Cardiac septum (tissue), 1 donor: ENCODE measurements at places on chromosomes 2 and 18. TPM values are rescaled to one million over a fixed set of nuclear protein-coding genes. Genes with fewer than 3 reads are reported as not detected.

DNA sequence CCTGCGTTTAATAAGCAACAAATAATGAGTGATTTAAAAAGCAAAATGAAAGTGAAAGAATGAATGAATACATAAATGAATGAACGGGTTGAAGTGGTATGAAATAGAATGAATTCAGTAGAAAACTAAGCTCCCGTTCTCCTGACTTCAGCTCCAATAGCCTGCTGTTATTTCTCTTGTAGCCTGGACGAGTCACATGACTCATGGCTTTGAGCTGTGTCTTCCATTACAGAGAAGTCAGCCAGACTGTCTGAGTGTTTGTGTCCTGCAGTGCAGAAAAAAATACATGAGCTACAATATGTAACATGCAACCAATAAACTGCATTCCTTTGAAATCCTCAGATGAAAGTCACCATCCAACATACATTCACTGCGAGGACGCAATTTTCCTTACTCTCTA lies 21.2 kb downstream of the SCG2 start:
- no peak for DNase-seq

GRCh38 chr2:96815326-96816126 lies 542 bp upstream of the CNNM3 start:
- DNase-seq = no peak

DNA sequence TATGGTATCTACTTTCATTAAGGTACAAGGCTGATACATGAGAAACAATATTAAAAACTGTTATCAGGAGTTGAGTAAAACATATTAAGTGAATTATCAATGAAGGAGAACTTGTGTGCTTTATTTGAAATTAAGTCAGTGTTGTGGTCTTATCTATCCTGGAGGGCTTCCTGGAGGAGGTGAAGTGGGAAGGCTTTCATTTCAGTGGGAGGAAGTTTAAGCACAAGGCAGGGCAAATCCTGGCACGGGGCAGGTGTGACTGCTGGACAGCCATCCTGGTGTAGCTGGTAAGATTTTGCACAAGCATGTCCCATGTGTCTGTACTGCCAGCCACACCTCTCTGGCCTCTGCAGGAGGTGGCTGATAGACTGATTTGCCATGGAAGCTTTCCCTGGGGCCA lies 159.7 kb upstream of the SKOR2 start:
- no peak for DNase-seq

- no peak for DNase-seq
These were observed 89.0 kb upstream of the CDC42EP3 start for GRCh38 chr2:37760471-37760870.

GRCh38 chr2:24620936-24621335 lies 129.9 kb downstream of the NCOA1 start:
- no peak for DNase-seq

DNA sequence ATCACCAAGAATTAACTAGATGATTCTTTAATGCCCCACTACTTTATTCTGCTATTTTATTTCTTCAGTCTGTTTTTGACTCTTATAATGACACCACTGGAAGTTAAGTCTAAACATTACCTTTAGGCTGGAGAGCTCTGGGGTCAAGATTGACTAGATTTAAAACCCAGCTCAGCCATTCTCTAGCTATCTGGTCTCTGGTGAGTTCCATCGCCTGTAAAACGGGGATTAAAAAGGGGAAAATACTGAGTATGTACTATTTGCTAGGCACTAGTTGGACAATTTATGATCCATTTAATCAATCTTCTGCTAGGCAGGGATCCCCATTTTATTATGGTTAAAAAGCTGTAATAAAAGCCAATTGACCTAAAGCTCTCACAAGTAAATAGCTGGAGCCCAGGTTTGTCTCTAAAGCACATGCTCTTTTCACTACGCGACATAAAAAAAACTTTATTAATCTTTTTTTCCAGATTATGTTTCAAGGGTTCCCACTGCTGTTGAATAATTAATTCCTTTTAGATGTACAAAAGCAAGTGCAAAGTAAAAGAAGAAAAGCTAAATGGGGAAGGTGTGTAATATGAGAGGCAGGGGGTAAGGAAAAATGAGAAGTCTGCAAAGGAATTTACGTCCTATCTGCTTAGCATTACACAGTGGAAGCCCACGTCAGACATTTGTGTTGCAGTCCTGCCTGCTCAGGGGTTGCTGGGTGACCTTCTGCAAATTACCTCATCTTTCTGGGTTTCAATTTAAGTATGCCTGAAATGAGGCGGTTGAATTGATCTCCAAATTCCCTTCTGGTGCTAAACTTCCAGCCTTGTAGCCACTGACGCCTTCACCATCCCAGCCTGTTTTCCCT lies 918 bp upstream of the NABP1 start:
- peak; percentile 75 for DNase-seq

- DNase-seq = no peak
These were observed 787 bp downstream of the ERBB4 start for GRCh38 chr2:212537726-212538304.

DNA sequence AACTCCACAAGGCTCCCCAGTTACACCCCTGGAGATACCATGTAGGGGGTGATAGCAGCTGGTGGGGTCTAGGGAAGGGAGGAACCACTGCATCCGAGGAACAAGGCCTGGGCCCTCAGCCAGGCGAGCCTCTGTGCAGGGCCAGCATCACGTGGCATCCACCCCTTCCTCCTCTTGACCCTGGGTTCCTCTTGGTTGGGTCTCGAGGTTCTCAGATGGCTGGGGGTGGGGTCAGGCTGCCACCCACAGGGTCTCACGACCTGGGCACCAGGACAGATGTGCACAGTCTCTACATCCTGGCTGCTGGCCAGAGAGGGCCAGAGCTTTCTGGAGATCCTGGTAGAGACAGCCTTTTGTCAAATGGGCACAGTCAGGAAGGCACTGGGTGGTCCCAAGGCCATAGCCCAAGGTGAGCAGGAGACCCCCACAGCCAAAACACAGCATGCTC lies 10.4 kb downstream of the HS6ST1 start:
- no peak for DNase-seq

GRCh38 chr18:63562284-63562683 lies 20.1 kb downstream of the SERPINB12 start:
- no peak for DNase-seq

GRCh38 chr2:152453129-152453911 lies 118.3 kb downstream of the FMNL2 start:
- no peak for DNase-seq

DNA sequence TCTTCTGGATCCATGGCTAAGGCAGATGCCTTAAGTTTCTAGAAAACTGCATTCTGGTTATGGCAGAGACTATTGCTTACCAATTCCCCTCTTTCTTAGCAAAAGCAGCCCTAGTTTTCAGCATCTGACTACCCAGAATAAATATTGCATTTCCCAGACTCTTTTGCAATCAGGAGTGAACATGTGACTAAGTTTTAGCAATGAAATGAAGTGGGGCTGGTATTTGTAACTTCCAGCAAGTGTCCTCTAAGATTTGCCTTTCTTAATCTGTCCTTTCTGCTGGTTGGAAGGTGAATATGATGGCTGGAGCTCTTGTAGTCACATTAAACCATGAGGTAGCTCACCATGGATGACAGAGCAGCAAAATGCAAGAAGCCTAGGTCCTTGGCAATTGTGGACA lies 132.9 kb upstream of the PKDCC start:
- no peak for DNase-seq

GRCh38 chr2:142983174-142983573 lies 105.7 kb downstream of the KYNU start:
- DNase-seq = no peak

- no peak for DNase-seq
These were observed 44.3 kb downstream of the AQP4 start for GRCh38 chr18:26821181-26821580.

- DNase-seq = no peak
These were observed 328 bp upstream of the INHBB start for GRCh38 chr2:120345608-120346007.

DNA sequence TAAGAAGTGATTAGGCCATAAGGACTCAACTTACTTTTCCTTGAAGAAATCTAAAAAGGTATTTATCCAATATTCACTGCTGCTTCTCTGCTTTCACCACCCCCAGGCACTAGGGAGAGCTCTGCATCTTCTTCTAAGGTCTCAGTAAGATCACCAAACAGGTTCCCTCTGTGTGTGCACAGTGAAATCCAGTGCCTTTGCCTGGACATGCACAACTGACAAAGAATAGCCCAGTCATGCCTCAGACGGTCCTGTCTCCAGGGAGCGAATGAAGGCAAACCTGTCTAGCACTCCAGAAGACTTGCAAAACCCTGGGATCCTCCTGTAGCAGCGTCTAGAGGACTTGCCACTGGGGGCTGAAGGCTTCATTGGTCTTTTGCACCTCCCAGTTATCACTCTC lies 344.5 kb upstream of the LRATD1 start:
- DNase-seq = no peak

DNA sequence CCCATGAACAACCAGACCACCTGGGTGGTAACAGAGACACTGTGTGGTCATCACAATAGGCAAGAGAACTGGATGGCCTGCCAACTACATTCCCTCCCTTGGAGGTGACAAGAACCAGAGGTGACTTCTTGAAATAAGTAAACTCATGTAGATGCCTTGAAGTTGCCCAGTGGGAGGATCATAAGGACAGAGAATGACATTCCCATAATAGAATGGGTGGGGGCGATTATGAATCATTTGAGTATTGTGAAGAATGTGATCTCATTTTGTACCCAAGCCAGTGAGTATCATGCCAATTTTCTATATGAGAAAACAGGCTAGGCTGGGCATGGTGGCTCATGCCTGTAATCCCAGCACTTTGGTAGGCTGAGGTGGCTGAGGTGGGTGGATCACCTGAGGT lies 211.4 kb upstream of the GYPC start:
- DNase-seq = no peak

GRCh38 chr2:137857881-137858280 lies 106.4 kb upstream of the HNMT start:
- no peak for DNase-seq

DNA sequence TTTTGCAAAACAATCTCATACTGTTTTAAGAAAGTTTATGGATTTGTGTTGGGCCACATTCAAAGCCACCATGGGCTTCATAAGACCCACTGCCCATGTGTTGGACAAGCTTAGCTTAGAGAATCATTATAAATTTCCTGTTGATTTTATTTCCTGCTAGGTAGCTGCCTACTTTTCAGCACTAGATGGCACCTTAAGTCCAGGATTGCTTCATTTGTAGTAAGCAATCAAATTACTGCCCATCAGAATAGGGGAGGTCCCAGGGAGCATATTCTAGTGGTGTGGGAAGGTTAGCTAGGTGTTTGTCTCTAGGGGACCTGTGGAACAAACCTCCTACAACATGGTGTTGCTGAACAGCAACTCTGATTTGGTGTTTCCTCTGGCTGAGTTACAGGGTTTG lies 11.0 kb upstream of the DCDC2C start:
- no peak for DNase-seq

DNA sequence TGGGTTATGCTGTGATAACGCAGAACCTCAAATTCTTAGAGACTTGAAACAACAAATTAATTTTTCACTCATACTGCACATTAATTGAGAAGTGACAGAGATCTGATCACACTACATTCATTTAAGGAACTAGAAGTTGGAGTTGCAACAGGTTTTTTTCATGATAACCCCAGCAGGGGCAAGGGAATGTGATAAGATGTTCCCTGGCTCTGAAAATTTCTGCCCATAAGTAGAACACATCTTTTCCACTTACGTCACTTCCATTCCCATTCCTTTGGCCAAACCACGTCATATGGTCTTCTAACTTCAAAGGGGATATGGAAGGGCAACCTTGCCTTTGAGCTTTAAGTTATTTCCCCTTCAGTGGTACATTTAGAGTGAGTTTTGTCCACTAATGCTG lies 29.7 kb upstream of the PSME4 start:
- no peak for DNase-seq

- no peak for DNase-seq
These were observed 37.9 kb downstream of the METTL21A start for GRCh38 chr2:207587305-207587704.

GRCh38 chr2:66748939-66749338 lies 314.0 kb downstream of the MEIS1 start:
- no peak for DNase-seq

DNA sequence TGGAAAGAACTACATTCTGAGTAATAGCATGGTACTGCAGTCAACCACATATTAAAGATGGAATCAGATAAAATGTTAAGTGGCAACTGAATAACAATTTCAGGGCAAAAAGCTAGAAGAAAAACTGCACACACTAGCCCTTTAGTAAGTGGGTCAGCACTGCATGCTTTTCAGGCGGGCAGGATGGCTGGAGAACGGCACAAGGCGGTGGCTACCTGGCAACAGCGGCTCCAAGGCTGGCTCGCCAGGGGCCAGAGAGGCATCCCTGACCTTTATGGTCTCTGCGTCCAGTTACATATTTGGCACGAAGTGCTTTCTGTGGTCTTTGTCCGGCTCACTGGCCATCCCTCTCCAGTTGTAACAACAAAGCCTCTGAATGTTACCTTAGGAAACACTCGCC lies 226.7 kb downstream of the MYT1L start:
- no peak for DNase-seq

DNA sequence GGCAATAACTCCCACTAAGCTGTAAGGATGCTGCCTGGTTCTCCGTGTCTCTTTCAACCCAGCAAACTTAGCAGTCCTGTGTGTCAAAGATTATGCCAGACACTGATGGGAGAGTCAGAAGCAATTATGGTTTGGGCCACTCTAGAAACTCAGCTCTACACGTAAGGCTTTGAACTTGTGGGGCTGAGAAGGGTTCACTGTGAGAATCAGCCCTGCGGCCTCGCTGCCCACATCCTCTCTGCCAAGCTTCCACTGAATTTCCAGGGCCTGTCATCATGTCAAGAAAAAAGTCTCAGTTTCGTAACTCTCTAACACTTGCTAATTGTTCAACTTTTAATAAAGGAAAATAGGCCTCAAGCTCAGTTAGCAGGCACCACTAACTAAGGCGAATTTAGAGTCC lies 308.8 kb upstream of the LYPD1 start:
- DNase-seq = no peak

DNA sequence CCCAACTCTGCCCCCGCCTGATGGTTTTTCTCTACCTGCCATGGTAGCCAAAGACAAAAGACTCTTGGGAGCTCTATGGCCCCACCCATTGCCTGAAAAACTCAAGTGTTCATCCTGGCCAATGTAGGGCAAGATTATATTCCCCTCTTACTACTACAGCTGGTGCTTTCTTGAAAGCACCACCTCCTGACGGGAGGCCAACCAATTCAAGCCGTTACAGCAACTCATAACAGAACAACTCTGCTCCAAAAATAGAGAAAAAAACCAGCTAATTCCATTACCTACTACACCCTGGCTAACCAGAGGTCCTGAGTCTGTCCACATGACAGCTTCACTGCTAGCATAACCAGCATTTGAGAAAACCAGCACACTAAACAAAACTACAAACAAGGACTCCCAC lies 127.5 kb upstream of the GAREM1 start:
- no peak for DNase-seq

Gene RAB31
- total RNA-seq = 32.2 TPM

Gene GKN1
- total RNA-seq = not detected

Gene LBX2
- total RNA-seq = 0.51 TPM

Gene ANKRD62
- total RNA-seq = not detected

Gene UBR3
- 87.5 TPM for total RNA-seq

Gene TMEM247
- not detected for total RNA-seq

Gene CCDC150
- total RNA-seq = 1.5 TPM

Gene SPP2
- total RNA-seq = not detected

Gene NEMP2
- 3.6 TPM for total RNA-seq

Gene TEKT4
- total RNA-seq = 0.32 TPM

Gene CAVIN2
- total RNA-seq = 145 TPM

Gene CROCC2
- total RNA-seq = not detected

Gene WDR35
- total RNA-seq = 5.1 TPM

Gene CERS6
- total RNA-seq = 58.6 TPM
